ENCODE measurements at places on chromosomes 16 and 17.

- DNase-seq, result no peak
Measured at GRCh38 chr16:87363771-87364455, 19.7 kb downstream of the FBXO31 start.

DNA sequence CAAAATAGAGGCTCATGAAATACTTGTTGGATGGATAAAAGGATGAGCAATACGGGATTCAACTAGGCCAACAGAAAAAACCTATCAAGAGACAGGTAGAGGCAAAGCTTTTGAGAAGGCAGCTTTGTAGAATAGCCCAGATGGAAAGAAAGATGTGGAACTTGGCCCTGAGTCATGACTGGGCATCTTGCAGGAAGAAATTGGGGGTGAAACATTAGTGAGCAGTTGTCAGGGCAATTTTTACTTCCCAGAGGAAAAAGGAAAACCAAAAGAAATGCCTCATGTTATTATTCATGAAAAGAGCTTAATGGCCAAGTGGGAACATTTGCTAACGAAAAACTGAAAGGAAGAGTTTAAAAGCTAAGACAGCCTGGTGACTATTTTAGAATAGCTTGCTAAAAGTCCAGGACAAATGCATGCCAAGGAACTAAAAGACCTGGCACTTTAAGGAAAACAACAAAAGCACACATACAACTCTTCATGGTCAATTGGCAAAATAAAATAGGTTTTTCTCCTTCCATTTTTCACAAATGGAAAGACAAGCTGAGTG is 180.1 kb downstream of the HS3ST3A1 start:
- no peak for DNase-seq

- DNase-seq, result no peak
Measured at GRCh38 chr16:4790871-4791270, 2.7 kb upstream of the SEPTIN12 start.

DNA sequence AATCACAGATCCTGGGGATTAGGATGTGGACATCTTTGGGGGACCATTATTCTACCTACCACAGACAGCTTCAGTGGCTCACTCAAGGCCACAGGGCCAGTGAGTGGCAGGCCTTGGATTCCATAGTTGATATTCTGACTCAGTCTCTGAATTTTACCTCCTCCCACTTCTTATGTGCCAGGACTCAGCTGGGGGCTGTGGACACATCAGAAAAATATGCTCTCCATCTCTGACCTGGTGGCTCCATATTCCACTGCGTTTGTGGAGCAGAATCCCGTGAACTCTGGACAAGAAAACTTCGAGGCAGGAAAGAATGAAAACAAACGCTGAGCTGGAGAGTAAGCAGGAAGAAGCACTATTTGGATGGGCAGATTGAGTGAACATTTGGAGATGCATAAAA is 301.8 kb upstream of the MAF start:
- DNase-seq, result no peak

DNA sequence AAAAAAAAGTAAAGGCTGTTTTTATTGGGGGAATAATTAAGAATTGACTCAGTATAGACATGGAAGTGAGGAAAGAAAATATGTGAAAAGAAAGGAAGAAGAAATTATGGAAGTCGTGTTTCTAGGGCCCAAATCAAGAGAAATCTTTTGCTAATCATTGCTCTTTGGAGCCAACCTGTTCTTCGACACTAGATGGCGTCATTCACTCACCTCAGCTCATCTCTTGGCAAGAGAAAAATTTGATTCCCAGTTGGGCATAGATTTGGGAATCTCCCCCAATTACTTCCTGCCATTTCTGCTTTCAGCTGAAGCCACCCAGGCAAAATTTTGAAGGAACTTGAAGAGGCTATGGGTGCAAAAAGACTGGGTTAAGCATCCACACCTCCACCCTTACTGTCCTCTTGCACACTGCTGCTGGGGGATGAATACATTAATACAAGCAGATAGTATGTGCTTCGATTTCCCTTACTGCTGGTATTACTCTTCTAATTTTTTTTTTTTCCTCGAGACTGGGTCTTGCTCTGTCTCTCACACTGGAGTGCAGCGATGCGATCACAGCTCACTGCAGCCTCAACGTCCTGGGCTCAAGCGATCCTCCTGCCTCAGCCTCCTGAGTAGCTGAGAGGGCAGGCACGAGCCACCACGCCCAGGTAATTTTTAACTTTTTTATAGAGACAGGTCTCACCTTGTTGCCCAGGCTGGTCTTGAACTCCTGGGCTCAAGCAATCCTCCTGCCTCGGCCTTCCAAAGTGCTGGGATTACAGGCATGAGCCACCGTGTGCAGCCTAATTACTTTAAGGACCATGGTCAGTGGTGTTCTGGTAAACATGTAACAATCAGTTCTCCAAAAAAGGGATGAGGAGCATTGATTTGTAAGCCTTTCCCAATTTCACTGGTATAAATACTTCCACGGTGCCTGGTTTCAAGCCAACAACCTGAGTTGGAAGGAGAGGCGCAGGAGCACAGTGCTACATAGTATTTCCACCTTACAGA is 13.5 kb downstream of the PSMD7 start:
- DNase-seq, result no peak

GRCh38 chr16:11360641-11361373 is 15.5 kb downstream of the RMI2 start:
- DNase-seq, result no peak

DNA sequence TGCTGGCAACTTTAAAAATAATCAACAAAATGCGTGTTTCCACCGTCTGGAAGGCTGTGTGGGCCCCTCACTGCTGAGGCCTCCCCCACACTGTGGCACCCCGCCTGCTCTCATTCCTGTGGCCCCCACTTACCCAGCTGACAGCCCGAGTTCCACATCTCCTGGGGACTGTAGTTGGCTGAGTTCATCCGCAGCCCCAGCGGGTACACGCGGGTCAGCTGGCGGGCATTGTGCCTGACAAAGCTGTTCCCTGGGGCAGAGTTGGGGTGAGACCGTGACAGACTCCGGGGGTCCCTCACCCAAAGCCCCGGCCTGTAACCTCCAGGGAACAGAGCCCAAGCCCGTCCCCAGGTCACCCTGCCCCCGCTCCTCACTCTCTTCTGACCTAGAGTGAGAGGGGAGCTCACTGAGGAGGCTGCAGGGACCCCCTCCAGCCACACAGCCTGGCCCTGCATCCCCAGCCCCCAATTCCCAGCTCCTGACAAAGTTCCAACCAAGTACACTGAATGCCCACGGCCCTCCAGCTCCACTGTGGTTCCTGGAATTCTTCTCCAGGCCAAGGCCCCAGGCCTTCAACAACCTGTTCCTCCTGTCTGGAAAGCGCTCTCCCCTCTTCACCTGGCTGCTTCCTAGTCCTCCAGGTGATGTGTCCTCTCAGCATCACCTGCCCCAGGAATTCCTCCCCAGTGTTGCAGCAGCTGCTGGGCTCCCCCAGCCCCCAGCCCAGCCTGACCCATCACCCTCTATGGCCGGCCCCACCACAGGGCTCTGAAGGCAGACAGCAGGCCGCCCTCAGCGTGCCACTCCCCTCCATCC is 18.0 kb downstream of the PLCD3 start:
- no peak for DNase-seq

DNA sequence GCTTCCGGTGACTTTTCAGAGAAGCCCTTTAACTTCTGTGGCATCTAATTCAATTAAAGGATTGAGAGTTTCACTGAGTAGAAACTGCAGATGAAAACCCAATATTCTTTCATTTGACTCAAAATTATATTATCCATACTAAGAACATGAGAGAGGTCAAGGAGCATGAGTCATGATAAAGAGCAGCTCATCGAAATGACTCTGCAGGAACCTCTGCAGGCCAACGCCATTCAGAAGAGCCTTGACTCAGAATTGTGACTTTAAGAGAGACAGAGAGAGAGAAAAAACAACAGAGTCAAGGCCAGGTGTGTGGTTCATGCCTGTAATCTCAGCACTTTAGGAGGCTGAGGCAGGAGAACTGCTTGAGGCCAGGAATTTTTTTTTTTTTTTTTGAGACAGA is 417.2 kb upstream of the XYLT1 start:
- DNase-seq, result no peak

DNA sequence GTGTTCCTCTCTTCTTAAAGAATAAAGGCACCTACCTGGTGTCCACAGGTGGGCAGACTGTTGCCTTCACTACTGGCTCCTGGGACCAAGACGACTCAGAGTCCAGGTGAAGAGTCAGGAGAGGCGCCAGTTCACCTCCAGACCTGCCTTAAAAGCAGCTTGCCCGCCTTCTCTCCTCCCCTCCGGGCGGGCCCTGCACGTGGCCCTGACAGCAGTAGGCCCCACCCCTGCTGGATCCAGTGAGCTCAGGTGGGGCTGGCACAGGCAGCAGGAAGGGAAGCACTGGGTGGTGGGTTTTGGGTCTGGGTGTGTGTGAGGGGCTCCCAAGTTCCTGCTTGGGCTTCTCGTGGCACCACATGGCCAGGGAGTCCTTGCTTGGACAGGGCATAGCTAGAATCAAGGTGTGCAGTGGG is at the start of gene TNS4:
Gene TNS4 (minus strand): TSS at position 125 of the 413 bp plus-strand sequence. CDS start 5,198 bp downstream, outside the sequence.
- DNase-seq, result no peak

DNA sequence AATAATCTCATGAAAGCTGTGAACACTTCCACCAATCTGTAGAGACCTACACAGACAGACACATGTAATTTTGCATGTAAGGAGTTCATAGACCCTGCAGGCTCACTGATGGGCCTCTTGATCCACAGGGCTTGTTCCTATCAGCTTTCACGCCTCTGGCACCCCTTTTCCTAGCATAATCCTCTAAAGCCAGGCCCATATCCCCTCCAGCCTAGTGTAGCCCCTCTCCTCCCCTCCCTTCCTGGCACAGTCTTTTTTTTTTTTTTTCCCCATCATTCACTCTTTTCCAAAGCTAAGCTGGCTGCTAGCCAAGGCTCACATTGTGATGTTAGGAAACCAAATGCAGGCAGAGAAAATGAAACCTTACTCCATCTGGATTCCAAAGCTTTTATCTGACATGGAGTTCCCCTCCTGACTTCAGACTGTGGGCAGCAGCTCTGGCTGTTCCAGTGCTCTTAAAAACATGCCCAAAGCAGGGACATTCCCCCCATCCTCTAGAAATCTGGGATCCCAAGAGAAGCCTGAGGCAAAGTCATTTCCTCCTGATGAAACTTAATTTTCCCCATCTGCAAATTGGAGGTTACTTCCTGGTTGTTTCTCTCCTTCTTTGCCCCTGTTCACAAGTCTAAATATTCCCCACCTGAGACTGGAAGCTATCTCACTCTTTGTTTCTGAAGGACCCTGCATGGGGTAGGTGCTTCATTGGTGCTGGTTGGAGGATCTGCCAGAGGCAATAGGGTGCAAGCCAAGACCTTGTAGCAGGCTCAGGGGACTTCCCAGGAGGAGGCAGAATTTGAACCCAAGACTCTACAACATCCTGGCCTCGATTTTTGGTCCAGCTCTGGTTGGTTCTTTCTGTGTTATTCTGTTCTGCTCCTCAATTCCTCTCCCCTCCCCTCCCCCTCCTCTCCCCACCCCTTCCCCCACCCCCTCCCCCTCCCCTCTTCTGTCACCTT is 9.9 kb upstream of the CCL5 start:
- DNase-seq, result no peak

DNA sequence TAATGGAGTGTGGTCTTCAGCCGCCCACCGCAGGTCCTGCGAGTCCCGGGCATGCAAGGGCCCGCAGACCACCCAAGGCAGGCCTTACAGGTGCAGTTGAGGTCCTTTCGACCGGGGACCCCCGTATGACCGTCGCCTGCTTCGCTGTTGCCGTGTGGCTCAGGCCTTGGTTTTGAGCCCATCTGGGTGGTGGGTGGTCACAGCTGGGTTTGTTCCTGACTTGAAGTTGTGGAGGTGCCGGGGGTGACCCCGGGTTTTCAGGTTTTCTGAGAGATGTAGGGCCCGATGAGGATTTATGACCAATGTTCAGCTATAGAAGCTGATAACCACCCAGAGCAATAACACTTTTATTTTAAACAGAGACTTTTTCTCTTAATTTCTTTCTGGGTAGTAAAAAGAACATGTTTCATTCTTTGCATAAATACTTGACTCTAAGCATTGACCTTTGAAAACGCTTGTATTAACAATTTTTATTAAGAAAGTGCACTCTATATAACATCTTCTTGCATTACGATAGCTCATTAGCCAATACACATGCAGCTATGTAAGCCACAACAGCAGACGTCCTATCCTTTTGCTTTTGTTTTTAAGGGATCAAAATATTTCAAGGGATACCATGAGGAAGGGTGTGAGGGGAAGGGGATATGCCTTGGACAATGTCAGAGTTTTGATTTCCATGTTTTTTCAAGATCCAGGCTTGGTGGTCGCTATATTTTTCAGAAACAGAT is 1.9 kb downstream of the FOXL1 start:
- DNase-seq, result no peak

GRCh38 chr17:81616877-81617276 is 20.0 kb downstream of the NPLOC4 start:
- DNase-seq, result no peak

- no peak for DNase-seq
Measured at GRCh38 chr17:71114911-71115668, 945.8 kb downstream of the KCNJ2 start.

DNA sequence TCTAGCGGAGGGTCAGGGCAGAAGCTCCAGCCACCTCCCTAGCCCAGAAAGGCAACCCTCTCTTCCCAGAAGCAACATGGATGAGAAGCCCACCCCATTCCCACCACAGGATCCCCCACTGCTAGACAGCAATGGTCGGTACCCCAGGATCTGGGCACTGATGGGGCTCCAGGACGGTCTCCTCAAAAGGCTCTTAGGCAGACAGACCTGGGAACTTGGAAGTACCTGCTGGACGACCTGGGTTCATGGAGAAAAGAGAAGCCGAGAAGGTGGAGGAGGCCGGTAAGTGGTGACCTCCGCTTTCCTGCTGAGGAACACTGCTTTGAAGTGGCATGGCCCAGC is 96.6 kb downstream of the TBC1D16 start:
- no peak for DNase-seq

DNA sequence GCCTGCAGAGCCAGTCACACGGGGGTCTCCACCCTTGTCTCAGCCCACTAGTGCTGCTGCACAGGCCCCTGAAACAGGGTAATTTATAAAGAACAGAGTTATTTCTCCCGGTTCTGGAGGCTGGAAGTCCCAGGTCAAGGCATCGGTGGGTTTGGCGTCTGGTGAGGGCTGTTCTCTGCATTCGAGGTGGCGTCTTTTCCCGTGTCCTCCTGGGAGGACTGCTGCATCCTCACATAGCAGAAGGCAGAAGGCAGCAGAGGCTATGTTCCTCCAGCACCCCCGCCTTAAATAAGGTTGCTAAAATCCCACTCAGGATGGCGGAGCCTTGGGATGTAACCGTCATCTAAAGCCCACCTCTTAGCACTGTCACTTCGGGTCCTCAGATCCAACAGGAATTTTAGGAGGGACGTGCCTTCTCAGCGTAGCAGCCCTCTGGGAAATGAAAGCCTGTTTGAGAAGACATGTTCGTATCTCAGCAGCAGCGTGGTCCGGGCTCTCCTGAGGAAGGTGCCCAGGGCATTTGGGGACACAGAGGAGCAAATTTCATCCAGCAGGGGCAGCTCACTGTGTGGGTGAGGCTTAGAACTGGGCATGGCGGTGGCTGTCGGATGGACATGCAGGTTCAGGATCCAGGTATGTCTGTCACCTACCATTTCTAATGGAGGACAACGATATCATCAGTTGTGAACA is 221.6 kb upstream of the CHMP6 start:
- DNase-seq, result no peak

- DNase-seq, result no peak
Measured at GRCh38 chr17:2500446-2500845, 11.2 kb downstream of the METTL16 start.

GRCh38 chr16:29806641-29807425 is 504 bp downstream of the MAZ start:
- DNase-seq, result peak; percentile 69
